ENCODE measurements at places on chromosomes 2 and 18.
A peak's percentile ranks its signal among the peaks of the same experiment; 100 is the strongest.

DNA sequence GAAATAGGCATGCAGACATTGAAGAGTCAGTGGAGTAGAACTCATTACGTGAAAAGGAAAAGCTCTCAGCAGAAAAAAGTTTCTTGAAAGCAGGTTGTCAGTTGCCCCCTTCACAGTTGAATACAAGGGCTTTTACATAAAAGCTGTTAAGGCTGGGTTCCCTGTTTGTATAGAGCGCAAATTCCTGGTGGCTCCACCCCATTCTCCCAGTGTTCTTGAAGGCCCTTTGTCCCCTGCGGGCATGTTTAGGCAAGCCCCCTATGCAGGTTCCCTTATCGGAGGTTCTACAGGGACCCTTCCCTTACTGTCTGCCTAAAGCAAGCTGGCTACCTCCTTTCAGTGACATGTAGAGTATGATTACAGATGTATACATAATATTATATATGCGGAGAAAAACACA lies 497.2 kb upstream of the SYT4 start:
- DNase-seq, result no peak

GRCh38 chr2:19979932-19980331 lies 10.0 kb downstream of the WDR35 start:
- DNase-seq, result no peak

- DNase-seq, result no peak
These were observed 732 bp upstream of the ANXA4 start for GRCh38 chr2:69741229-69741574.

DNA sequence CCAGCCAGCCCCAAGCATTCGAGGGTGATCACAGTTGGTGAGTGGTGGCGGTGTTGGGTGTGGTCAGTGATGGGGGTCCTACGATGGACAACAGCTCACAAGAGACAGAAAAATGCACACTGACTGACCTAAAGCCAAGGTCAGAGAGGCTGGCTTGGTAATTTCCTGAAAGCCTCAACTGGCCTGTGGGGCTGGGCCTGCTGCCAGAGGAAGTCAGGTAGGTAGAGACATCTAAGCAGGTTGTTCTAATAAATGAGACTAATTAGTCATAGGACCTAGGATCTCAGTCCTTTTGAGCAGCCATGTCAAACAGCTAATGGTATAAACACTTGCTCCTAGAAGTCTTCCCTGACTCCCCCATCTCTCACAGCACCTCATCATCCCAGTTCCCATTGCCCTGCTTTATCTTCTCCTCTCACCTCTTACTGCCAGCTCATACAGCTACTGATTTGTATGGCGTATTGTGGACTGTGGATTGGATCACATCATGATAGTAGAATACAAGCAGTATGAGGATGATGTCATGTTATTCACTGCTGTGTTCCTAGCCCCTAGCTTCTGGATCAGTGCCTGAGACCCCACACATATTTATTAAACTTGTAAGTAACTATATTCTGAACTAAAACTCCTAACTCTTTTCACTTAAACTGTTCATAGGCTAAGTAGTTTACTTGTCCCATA lies 262.9 kb upstream of the KLHL29 start:
- no peak for DNase-seq

DNA sequence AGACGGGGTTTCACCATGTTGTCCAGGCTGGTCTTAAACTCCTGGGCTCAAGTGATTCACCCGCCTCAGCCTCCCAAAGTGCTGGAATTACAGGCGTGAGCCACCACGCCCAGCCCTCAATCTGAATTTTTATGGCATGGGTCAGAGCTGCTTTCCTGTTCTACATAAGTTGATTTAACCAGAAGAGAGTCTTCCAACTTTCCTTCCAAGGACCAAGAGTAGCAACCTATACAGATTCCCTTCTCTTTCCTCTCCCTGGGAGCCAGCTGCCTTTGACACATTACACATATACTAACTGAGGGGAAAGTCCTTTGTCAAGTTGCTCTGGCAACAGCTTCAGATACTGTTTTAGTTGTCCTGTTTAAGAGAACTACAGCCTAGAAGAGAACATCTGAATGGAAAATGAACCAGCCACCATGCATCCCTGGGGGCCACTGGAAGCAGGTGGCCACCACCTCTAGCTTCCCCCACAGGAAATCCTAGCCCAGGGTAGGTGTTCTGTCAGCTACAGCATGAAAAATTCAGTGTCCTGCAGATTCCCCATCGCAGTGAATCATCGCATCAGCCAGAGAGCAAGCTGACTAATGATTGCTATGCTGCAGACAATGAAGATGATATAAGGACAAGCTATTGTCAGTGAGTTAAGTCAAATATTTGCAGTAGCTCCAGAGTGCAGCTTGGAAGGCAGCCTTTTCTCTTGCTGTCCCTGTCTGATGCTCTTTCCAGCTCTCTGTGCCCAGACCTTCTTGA lies 62.9 kb downstream of the POMC start:
- DNase-seq, result peak; percentile 44

GRCh38 chr2:178863856-178864620 lies 56.8 kb upstream of the TTN start:
- no peak for DNase-seq

DNA sequence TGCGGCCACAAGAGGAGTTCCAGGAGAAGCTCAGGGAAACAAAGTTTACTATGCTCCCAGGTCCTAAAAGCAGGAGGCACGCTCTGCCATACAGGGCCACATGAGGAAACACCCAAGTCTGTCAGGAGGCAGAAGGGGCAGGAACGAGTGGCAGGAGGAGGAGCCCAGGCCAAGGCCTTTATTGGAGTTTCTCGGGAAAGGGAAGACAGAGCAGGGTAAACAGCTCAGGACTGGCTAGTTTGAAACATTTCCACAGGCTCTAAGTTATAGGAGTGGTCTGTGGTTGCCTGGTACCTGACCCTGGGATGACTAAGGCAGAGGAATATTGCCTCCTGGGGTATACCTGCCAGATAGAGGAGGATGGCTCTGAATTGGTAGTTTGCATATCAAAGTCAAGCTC lies 3.7 kb upstream of the ZNF638 start:
- no peak for DNase-seq

DNA sequence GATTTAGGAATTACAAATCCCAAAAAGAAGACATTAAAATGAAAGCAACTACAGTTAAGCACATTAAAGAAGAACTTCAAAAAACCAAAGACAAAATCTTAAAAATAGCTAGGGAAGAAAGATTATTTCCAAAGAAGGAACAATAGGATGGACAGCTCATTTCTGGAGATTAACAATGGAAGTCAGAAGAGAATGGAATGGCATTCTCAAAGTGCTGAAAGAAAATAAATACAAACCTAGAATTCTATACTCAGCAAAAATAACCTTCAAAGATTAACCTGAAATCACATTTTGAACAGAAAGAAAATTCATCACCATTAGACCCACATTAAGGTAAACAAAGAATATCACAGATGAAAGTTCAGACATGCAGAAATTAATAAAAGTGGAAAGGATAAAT lies 229.2 kb downstream of the HDAC4 start:
- DNase-seq, result no peak

- DNase-seq, result no peak
These were observed 82.8 kb upstream of the RPL31 start for GRCh38 chr2:100919316-100919715.

DNA sequence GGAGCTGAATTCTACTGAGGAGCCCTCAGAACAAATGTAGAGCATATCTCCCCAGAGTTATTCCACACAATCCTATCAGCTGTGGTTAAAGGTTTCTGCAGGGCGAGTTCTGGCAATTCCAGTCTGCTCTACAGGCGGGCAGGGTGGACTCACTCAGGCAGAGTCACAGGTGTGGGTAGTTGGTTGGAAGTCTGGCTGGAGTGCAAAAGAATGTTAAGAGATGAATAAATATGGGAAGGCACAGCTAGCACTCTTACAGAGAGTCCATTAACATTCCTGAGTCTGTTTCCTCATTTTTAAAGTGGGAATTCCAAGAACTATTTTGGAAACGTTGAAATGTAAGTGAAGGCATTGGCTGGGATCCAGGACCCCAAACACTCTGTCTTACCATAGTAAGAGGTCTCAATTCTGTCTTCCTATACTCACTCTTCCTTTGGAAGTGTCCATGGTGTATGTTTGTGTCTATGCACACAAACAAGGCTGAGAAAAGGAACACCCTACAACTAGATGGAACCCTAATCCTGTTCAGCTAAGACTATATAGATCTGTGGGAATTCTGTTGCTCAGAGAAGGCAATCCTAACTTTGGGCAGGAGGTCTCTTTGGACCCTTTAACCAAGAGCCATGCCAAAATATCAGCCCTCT lies 63.3 kb upstream of the AQP4 start:
- DNase-seq, result no peak

DNA sequence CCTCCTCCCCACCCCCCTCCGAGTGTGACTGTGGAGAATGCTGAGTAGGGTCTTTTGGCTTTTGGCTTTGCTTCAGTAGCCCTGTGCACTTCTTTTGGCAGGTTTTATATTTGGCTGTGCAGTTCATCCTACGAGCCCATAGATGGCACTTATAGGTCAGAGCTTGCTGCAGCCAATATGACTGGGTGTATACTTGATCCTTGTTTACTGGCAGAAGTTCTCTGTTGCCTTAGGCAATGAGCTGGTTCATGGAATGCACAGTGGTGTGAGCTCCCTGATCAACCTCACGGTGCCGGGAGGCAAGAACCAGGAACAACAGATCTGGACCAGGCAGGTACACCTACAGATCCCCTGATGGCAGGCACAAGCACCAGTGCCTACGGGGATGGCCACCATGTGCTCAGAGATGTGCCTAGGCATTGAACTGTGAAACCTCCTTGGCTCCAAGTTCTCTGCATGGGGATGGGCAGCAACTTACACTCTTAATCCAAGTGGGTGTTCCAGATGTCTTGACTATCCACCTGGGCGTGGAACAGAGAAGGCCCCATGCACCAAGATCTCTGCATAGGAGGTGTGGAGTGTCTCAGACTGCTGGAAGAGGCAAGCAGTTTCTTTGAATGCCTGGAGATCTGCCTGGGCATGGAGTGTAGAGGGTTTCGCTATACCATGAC lies 190.4 kb downstream of the KIAA1328 start:
- no peak for DNase-seq

DNA sequence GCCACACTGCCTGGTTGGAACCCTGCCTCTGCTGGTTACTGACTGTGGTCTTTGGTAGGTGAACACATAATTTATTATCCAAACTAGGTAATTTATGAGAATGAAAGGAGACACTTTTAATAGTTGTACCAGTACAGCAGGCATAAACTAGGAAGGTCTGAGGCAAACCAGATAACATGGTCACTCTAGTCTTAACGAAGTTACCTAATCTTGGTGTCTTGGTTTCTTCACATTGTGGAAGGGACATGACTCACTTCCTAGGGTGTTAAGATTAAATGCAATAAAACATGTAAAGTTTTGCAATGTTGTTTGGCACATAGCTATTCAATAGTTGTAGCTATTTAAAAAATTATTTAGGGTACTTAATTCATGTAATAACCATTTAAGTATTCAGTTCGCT lies 23.3 kb downstream of the SPTBN1 start:
- DNase-seq, result no peak

DNA sequence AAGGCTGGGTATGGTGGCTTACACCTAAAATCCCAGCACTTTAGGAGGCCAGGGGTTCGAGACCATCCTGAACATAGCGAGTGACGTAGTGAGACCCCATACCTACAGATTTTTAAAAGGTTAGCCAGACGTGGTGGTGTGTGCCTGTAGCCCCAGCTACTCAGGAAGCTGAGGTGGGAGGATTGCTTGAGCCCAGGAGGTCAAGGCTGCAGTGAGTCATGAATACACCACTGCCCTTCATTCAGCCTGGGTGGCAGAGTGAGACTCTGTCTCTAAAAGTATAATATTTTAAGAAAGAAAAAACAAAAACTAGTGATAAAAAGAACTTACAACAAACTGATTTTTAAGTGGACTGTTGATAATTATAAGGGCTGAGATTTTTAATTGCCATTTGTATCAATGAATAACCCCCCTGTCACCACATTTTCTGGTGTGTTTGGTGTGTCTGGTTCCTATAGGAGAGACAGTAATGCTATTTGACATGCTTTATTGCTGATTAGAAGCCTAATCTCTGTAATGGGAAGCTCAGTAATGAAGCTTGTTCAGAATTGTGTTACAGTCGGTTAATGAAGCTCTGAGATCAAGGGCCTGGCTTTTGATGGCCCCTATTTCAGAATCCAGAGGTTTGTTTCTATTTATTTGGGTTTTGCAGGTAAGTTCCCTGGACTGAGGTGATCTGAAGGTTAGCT lies 147.0 kb downstream of the NEDD4L start:
- DNase-seq, result no peak

DNA sequence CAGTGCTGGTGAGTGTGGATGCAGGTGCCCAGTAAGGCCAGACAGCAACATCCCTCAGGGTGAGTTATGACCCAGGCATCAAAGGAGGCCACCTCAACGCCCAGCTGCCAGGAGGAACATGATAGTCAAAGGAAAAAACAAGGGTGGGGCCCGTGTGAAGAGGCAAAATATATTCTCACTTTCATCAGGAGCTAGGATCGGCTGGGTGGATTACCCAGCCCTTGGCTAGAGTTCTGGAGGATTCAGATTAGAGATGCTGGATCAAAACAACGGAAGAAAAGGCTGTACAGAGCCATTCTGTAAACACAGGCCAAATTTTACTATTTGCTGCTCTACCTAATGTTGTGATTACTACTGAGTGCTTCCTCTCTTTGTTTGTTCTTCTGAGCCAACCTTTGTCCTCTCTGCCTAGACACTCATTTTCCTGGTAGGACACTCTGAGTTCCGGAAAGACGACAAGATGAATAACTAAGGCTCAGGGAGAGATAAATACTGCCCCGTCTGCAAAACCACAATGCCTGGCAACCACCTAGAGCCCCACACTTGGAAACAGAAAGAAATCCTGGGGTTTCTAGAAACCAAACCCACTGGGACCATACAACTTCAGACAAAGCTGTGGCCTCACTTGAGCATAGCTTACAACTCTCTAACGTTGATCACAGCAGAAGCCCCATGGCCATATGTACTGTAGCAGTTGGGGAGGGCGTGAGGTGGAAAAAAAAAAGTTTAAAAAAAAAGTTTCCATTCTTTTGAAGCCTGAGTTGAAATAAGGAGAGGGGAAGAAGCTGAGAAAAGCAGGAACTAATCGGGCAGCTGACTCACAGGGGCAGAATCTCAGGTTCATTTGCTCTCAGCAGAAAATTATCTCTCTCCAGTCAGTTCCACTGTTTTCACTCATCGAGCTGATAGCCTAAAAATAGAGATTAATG lies 17.8 kb upstream of the PMAIP1 start:
- DNase-seq, result no peak

DNA sequence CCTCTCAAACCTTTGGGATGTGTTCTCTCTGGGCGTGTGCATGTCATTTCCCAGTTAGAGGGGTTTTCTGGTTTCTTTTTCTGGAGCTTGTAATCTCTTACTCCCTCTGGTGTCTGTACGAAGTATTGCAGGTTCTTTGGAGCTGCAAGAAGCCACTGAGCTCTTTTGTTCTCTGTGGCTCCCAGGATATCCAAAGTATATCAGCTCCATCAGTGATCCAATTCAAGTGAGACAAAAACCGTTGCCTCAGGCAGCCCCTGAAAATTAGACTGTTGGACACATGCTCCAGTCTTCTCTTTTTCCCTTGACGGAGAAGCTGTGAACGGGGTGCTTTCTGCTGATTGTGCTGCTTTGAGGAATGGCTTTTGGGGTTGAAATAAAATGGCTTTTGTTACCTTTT lies 59.0 kb upstream of the LDLRAD4 start:
- no peak for DNase-seq

GRCh38 chr2:216486708-216487107 lies 11.9 kb upstream of the RPL37A start:
- no peak for DNase-seq
